HS-27A (cell line): ENCODE measurements at places on chromosomes 11 and 22.

- DNase-seq: no peak
Measured at GRCh38 chr11:33696931-33697638, 3.5 kb downstream of the C11orf91 start.

DNA sequence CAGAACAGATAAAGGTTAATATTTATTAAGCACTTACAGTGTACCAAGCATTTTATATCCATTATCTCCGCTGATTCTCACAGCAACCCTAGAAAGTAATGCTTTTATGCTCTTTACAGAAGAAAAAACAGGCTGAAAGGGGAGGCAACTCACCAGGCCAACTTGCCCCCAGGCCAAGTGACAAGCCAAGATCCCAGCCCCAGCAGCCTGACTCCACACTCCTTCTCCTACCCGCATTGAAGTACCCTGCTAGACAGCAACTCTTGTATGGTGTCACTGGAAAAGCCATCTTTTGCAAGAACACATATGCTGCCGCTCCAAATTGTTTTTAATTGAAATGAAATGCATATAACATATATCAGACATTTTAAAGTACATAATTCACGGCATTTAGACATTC lies 25.6 kb downstream of the SMCO4 start:
- no peak for DNase-seq

- no peak for DNase-seq
Measured at GRCh38 chr11:95297680-95298452, 66.9 kb upstream of the SESN3 start.

GRCh38 chr11:90614318-90614717 lies 391.5 kb upstream of the CHORDC1 start:
- DNase-seq: no peak

DNA sequence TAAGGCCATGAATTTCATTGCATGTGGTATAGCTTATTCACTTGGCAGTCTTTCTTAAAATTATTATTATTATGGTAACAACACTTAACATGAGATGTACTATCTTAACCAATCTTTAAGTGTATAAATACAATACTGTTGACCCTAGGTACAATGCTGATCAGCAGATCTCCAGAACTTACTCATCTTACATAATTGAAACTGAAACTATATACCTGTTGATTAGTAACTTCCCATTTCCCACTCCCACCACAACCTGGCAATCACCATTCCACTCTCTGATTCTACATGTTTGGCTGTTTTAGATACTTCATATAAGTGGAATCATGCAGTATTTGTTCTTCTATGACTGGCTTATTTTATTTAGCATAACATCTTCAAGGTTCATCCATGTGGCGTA lies 150.2 kb upstream of the POU2AF2 start:
- no peak for DNase-seq

GRCh38 chr22:20249797-20250354 lies 18.2 kb downstream of the RTN4R start:
- DNase-seq: no peak

DNA sequence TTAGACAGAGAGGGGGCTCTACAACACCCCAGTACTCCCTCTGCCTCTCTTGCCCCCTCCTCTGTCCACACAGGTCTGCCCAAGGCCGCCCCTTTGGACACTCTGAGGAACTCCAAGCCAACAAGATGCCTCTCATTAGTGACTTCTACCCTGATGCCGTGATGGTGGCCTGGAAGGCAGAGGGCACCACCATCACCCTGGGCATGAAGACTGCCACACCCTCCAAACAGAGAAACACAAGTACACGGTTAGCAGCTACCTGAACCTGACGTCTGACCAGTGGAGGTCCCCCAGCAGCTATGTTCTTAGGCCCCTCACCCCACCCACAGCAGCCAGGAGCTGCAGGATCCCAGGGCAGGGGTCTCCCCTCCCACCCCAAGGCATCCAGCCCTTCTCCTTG lies 125.1 kb downstream of the MED15 start:
- no peak for DNase-seq

DNA sequence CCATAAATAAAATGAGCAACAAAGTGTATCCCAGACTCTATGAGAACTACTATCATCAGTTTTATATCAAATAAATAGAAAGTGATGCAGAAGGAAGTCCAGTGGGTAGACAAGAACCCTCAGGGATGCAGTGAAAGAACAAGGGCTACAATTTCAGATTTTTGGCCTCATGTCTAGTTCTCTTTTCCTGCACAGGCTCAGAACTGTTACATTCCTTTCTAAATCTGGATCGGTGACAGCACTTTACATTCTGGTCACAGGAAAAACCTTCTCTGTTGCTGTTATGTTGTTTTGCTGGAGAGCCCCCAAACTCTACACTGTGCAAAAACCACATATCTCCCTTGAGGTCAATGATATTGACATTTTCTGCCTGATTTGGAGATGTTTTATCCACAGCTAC lies 108.8 kb upstream of the ANO5 start:
- no peak for DNase-seq

DNA sequence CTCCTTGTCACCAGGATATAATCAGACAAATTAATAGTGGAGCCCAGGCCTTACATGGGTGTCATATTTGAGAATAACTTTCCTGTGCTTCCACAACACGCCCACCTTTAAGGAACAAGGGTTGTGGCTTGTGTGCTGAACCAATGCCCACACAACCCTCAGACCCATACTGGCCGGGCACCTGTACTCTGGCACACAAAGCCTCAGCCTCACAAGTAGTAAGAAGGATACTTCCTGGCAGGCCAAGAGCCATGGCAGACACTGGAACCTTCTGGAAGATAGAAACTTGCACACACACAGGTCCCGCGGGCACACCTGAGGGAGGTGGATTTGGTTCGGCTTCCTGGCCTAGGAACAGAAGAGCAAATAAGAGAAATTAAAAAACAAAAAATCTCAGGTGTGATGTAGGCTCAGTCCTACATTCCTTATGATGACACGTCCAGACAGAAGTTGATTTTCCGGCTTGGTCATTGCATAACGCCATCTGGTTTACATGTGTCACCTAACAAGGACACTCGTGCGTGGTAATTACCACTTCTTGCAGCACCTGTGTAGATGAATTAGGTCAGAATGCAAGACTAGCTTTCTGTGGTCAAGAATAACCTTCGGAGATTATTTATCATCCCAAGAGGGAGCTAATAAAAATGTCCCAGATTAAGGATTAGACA lies 5.8 kb upstream of the BRD1 start:
- DNase-seq: no peak

DNA sequence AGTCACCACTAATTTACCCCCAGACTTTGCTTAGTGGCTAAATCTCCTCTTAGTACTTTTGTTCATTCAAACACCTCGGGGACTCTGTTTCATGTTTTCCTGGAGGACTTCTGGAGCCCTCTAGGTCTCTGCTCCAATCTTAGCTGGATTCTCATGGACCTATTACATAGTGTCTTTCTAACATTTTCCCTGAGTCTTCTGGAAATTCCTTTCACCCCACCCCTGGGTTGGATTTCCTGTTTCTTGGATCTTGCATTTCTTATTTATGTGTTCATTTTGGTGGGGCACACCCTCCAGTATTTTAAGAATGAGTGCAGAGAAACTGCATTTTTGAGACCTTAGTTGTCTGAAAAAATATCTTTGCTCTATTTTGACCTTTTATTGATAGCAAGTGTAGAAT lies 220.1 kb downstream of the BLID start:
- peak; percentile 76 for DNase-seq

GRCh38 chr11:13137844-13138301 lies 128.8 kb downstream of the RASSF10 start:
- no peak for DNase-seq

- no peak for DNase-seq
Measured at GRCh38 chr11:113488931-113489351, 13.7 kb upstream of the DRD2 start.

- DNase-seq: no peak
Measured at GRCh38 chr11:103396237-103396636, 287.0 kb downstream of the DYNC2H1 start.

DNA sequence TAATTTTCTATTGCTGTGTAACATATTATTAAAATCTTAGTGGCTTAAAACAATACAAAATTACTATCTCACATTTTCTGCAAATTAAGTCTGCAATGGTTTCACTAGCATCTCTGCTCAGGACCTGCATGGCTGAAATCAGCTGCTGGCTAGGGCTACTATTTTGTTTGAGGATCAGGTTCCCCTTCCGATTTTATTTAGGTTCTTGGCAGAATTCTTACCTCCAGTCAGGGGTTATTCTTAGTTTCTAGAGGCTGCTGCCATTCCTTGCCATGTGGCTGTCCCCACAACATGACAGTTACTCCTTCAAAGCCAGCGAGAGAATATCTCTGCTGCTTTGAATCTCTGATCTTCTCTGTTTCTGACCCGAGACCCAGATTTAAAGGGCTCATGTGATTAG lies 424.5 kb upstream of the ANO5 start:
- DNase-seq: no peak
